ENCODE measurements at places on chromosomes 1 and 21.

- DNase-seq: no peak
Observed at GRCh38 chr1:62508187-62508758, 71.4 kb downstream of the USP1 start.

GRCh38 chr1:156938813-156939212 is 18.4 kb downstream of the LRRC71 start:
- no peak for DNase-seq

DNA sequence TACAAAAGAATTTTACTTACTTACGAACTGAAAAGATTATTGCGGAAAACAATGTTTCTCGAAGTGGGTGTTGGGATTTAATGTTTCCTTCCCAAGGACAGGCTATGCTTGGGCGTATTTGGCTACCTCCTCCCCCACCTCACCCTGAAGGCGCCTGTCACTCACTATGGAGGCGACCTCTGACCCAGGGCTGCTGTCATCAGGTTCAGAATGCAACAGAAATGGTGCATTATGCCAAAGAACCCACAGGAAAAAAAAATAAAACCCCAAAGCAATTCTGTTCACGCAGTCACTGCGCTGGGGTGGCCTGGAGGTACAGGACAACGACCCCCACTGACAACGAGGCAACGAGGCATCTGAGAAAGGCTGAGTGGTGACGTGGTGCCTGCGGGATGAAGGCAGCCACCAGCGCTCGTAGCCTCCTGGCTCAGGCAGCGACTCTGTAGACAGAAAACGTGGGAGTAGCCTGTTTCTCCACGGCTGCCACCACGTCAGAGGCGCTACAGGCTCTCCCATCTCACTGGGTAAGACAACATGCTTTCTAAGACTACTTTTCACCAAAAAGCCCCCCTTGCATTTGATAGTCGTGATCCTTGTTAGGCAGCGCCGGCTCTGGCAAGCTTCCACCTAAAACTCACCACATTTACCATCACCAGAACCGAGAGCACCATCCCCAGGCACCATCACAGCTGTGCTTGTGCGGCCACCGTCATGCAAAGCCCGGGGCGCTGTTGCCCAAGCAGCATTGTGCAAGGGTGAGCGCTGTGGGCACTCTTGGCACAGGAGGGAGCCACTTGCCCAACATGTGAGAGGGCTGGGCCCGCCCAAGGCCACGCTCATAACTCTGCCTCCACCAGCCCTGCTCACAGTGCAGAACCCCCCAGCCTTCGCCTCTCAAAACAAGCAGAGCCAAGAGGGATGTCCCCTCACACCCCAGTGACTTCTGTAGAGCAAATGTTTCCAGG is 14.3 kb downstream of the NADK start:
- no peak for DNase-seq

GRCh38 chr1:153032677-153033308 is 1.8 kb downstream of the SPRR1B start:
- DNase-seq: no peak

- DNase-seq: no peak
Observed at GRCh38 chr1:47756006-47756405, 241.2 kb downstream of the TRABD2B start.

DNA sequence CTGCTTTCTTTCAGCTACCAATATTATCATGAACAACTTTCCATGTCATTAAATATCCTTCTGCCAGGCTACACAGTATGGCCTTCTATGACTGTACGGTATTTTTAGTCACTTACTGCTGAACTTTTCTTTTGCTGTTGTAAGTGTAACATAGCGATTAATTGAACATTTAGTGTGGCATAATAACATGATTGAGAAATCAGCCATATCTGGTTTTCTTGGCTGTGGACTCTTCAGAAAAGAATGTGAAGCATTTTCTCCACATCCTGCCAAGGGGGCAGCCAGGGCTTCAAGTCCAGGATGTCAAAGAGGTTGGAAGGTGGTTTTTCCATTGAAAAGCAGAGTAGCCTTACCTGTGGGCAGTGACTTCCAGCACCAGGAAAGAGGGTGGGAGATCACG is 8.8 kb upstream of the AHCYL1 start:
- DNase-seq: no peak

GRCh38 chr1:96362623-96363022 is 359.0 kb upstream of the PTBP2 start:
- DNase-seq: no peak
